ENCODE measurements at places on chromosomes 1 and 21.

- no peak for DNase-seq
These were observed 9.6 kb downstream of the DUSP23 start for GRCh38 chr1:159790237-159790917.

- DNase-seq = no peak
These were observed 150.5 kb upstream of the RUNX3 start for GRCh38 chr1:25080294-25081209.

GRCh38 chr1:201890806-201891450 lies 2.2 kb downstream of the SHISA4 start:
- DNase-seq = no peak

- DNase-seq = no peak
These were observed 159.8 kb upstream of the ZRANB2 start for GRCh38 chr1:71240656-71241055.

GRCh38 chr1:39044762-39045161 lies 18.6 kb downstream of the NDUFS5 start:
- DNase-seq = no peak

DNA sequence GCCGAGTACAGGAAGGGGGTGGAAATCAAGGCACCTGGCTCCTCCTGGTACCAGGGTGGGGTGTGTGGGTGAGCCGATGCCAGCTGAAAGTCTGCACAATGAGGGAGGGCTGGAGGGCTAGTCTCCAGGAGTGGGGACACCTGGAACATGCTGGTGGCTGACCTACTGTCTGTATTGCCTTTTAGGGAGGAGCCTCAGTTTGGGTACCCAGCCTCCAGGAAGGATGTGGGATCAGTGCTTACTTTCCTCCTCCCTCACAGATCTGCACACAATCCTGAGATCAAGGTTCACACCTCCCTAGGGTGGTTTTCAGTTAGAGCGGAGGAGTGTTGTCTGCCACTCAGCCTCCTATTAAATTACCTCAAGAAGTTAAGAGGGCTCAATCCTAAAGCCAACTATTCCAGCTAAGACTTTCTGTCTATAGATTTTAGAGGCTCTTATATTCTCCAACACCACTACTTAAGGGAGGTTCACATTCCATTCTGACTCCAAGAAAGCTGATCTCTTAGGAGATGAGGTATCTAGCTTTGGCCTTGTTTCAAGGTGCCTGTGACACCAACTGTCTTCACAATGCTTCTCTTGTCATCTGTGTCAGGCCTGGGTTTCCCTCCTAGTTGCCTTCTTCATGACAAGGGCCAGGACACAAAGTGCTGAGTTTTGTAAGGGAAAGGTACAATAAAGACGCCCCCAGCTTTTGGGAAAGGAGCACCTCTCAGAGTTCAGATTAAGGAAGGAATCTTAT lies 15.7 kb downstream of the SSR2 start:
- DNase-seq = no peak

- no peak for DNase-seq
These were observed 290.3 kb downstream of the CHRM3 start for GRCh38 chr1:239676522-239677273.

- no peak for DNase-seq
These were observed 50.8 kb downstream of the CRP start for GRCh38 chr1:159663552-159663951.

- DNase-seq = no peak
These were observed 6.4 kb upstream of the PEF1 start for GRCh38 chr1:31651089-31651420.

DNA sequence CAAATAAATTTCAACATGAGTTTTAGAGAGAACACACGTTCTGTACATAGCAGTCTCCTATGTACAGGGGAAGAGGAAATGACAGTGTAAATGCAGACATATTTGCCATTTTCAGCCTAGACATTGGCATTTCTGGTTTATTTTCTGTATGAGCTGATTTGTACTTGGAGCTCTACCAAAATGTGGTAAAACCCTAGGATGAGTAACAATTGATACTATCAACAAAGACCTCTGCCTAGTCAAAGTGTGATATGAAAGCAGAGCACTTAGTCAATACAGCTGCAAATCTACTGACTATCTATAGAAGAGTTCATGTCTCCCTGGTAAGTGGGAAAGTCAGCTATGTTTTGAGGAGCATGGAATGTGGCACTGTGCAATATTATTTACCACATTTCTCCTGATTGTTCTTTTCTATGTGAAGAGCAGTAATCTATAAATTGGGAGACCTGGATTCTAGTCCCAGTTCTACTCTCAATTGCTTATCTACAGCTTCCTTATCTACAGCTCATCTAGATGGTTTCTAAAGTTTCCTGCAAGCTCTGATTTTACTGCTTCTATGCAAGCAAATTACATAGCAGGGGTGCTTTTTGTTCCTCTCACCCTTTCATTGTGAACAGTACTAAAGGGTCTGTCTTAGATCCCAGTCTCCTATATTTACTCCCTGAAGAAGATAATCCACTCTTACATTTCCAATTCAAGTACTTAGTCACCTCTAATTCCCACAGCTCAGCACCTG lies 334.2 kb downstream of the NTNG1 start:
- DNase-seq = no peak

GRCh38 chr1:16092097-16092922 lies 18.9 kb upstream of the FAM131C start:
- no peak for DNase-seq

GRCh38 chr1:224616756-224617409 lies 766 bp downstream of the CNIH3 start:
- DNase-seq = no peak

DNA sequence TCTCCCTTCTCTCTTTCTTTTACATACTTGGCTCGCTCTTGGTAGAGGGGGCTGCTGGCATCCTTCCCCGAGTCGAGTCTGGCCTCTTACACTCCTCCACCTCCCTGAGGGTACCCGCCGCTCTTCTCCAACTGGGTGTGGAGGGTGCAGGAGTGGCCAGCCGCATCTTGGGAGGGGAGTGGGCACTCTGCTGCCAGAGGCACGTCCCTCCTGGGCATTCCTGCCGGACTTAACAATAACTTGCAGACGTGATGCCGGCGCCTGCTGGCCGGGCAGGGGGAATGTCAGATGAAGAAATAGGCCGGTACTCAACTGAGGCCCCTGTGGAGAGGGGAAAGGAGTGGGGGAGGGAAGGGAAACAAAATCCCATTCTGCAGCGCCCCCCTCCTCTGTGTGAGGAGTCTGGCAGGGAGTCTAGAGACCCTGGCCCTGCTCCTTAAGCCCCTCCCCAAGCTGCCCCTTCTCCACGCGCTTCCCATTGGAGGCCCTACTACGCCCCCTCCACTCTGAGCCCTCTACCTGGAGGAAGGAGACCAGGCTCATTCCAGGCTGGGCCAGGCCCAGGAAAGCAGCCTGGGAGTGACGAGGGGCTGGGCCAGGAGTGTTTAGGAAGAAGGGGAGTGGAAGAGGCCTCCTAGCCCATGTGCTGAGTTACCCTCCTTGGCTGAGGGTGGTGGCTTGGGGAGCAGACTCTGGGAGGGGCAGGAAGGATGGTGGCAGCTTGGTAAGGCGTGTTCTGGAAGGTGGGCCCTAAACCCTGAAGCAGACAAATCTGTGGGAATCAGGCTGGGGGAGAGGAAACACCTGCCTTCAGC lies 1.8 kb downstream of the ATP2B4 start:
- no peak for DNase-seq

DNA sequence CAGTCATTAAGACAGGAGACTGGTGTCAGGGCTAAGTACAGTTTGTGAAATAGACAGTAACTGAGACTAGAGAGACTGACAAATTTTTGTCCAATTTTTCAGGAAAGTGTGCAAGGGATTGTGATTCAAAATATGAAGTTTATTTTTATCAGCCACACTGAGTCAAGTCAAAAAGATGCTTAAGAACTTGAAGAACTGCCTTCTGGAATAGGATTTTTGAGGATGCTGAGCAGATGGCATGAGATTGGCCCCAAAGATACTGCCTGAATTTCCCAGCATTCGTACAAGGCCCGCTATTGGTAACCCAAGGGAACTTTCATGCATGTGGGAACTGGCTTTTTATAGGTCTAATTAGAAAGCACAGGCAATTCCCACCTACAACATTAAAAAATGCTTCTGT lies 610.0 kb downstream of the LMO4 start:
- no peak for DNase-seq
